Panc1 (cell line): ENCODE measurements at places on chromosomes 1 and 21. TPM values are rescaled to one million over a fixed set of nuclear protein-coding genes. Genes with fewer than 3 reads are reported as not detected.

Gene RIPPLY3
- total RNA-seq, result 1.2 TPM

Gene CORT
- 0.41 TPM for total RNA-seq

Gene COL8A2
- total RNA-seq, result 1.2 TPM

Gene SLC19A1
- total RNA-seq, result 24.5 TPM

Gene ARMH1
- total RNA-seq, result 2.8 TPM

Gene KCNT2
- 0.41 TPM for total RNA-seq

Gene AGT
- total RNA-seq, result 0.87 TPM
